ENCODE measurements at places on chromosomes 6 and 20.

DNA sequence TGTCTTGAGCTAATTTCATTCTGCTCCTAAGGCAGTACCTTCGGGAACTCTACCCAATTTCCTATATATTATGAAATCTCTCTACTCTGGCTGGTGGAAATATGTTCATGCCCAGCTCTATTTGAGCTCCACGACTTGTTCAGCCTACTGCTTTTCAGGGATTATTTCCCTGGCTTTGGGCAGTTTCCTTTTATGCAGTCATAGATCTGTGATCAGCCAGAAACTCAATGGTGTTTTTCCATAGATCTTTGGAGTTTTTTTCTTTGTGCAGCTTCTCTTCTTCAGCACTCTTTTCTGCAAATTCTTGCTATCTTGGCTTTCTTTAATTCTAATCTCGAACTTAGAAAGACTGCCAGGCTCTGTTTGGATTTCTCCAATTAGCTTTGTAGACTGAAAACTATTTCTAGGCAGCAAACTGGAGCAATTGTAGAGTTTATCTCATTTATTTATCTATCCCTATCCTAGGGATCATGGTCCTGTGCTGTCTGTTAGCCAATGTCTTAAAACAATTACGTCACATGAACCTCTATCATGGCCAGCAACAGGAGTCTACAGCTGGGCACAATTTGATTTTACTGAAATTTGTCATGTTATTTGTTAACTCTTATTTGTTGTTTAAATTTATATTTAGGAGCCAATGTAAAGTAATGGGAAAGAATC is 328.4 kb downstream of the BCKDHB start:
- DNase-seq: no peak

DNA sequence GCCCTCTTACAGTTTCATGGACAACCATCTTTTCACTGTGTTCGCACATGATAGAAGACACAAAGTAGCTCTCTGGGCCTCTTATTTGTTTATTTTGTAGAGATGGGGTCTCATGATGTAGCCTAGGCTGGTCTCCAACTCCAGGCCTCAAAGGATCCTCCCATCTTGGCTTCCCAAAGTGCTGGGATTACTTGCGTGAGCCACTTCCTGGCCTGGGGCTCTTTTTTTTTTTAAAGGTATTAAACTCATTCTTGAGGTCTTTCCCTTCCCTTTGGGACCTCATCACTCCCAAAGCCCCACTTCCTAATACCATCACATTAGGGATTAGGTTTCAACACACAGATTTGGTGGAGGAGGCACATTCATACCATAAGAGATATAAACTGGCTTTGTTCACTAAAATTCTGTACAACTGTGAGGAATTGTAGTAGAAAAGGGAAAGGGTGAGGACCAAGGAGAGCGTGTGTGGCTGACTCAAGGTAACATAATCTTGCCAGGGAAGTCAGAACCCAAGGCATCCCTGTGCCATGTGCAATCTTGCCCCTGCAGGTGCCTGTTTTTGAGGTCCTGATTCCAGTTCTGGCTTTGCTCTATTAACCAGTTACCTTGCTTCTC is 45.5 kb downstream of the EIF2S2 start:
- no peak for DNase-seq

GRCh38 chr6:43248101-43248500 is 4.8 kb downstream of the TTBK1 start:
- DNase-seq: no peak

DNA sequence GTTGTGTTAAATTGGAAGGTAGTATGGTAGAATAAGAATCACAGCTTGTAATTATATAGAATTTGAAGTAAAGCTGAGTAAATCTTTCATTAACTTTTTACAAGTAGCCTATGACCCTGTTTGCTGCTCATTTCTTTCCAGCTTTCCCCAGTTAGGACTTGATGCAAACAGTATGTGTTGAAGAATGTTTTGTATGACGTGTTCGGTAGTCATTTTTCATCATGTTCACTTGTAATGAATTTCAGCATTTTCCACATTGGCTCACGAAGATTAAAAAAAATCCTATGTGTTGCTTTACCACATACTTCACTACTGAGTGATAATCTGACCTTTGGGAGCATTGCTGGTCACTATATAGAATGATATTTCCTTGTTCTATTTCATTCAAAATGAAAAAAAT is 162.4 kb downstream of the CDKAL1 start:
- no peak for DNase-seq

DNA sequence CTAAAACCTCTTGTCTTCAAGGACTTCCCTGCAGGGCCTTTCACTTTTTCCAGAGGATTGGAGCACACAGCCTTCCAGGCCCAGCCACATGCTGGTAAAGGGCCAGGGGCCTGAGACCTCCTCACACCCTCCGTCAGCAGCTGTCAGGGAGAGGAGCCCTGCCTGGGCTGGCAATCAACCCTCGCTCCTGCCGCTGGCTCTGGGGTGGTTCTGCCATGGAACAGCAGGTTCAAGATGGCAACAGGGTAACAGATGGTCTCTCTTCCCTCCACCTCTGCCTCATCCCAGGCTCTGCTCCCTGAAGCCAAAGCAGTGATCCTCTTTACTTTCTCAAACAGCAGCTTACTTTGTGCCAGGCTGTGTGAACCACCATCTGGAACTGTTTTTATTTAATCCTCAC is 23.8 kb downstream of the PCNA start:
- no peak for DNase-seq

- no peak for DNase-seq
These were observed 346.7 kb downstream of the PAX1 start for GRCh38 chr20:22052025-22052650.

- no peak for DNase-seq
These were observed 52.5 kb upstream of the CHD6 start for GRCh38 chr20:41670631-41671030.

DNA sequence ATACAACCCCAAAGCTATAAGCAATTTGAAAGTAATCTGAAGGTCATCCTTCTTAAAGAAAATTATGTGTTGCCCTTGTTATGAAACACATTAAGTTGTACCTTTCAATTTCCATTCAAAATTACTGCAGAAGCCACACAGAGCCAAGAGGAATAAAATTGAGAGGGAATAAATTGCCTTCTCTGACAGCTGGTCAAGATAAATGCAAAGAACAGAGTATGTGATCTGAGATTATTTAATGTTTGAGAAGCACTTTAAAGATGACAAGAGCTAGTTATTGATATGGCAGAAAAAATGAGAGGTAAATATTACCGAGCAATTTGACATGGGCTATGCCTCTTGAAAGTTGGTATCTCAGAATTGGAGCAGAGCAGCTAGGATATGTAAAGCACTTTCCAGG is 61.6 kb downstream of the TRDN start:
- DNase-seq: peak; percentile 24

GRCh38 chr20:47262365-47263013 is 94.0 kb downstream of the ZMYND8 start:
- DNase-seq: no peak

DNA sequence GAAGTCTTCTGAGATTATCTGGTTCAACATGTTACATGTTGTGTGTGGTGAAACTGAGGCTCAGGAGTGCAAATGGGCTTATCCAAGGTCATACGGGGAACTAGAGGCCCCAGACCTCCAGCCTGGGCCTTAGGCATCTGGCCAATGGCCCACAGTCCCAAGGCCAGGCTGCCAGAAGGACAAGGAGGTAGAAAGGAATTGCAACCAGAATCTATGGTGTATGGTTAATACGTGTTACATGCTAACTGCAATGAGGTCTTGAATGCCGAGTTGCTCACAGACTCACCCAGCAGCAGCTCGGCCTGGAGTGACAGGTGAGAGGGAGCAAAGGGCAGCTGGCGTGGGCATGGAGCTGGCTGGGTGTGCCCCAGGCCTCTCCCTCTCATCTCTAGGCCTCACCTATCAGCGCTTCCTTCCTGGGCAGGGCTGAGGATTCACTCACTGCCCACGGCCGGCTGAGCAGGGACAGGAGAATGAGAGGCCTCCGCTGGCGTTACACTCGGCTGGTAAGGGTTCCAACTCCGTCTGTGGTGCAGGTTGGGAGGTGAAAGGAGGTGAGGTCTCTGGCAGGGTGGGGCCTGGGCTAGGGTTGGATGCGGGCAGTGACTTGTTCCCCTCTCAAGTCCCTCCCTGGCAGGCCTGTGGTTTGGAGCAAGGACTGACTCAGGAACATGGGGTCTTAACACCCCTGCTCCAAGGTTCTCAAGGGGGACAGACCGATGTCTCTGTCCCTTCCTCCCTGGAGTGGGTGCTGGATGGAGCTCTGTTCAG is at the start of gene TLDC2:
TSS of gene TLDC2 (plus strand) at position 437 of the 771 bp plus-strand sequence. CDS start at position 474, 37 bp downstream.
- no peak for DNase-seq

All from NCI-H2081 treated with DMSO at 0.1 percent for 48 hours (cell line).